ENCODE measurements at places on chromosomes 6 and 20.

- DNase-seq, result no peak
Measured at GRCh38 chr6:4472969-4473642, 303.1 kb upstream of the CDYL start.

DNA sequence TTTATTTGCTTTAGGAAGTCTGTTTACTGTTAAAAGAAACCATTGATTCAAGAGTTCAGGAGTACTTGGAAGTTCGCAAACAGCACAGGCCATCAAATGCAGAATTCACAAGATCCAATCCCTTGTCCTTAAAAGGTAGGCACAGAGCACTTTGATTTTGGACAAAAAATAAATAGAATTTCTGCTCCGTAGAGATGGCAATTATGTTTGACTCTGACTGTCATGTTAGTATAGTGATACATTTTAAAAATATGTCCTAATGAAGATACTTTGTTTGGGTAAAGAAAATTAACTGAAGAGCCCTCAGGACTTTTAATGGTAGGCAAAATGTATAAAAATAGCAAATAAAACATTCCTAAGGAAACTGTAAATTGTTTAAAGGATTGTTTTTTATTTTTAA, 113.1 kb downstream of the JAG1 start:
- DNase-seq, result no peak

- no peak for DNase-seq
Measured at GRCh38 chr20:63292292-63292701, 689 bp upstream of the COL20A1 start.

- DNase-seq, result no peak
Measured at GRCh38 chr20:31801508-31801907, 17.6 kb upstream of the MYLK2 start.

- no peak for DNase-seq
Measured at GRCh38 chr6:4139272-4139671, 3.9 kb upstream of the ECI2 start.

DNA sequence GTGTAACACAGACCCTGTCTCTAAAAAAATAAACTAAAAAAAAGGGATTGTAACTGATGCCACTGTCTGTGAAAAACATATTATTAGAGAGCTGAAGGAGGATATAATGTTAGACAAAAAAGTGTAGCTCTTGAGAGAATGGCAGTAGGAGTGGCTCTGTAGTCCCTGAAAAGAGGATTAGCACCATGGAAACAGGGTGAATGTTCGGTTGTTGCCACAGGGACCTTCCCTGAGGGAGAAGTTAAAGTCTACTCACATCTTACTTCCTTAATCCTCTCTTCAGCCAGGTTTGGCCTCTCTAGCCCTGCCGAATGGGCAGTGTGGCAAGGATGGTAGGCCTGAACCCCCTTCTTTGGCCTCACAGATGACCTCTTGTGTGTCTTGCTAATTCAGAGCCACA, 12.1 kb downstream of the SCAND1 start:
- no peak for DNase-seq

GRCh38 chr6:55180258-55180657, 5.9 kb downstream of the HCRTR2 start:
- DNase-seq, result no peak

DNA sequence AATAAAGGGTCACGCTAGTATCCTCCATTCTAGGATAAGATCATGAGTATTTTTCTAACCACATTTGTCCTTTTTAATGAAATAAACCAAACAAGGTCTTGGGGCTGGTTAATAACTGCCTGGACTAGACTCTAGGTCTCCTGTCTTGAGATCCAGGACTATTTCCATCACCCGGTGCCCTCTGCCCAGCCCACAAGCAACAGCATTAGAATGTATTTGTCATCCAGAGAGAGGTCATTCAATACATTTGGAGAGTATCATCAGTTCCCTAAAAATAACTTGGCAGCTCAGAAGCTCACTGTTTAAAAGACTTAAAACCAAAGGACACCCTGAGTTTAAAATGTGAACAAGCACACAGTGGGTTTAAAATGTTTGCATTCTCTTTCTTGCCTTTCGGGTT, 4.4 kb upstream of the RBM24 start:
- no peak for DNase-seq

GRCh38 chr20:34235875-34236274, 5.3 kb upstream of the ASIP start:
- no peak for DNase-seq

DNA sequence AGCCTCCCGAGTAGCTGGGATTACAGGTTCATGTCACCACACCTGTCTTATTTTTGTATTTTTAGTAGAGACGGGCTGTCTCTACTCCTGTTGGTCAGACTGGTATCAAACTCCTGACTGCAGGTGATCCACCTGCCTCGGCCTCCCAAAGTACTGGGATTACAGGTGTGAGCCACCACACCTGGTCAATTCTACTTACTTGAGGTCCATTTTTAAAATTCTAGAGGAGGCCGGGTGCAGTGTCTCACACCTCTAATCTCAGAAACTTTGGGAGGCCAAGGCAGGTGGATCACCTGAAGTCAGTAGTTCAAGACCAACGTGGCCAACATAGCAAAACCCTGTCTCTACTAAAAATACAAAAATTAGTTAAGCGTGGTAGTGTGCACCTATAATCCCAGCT, 7.8 kb downstream of the RIPOR3 start:
- no peak for DNase-seq

DNA sequence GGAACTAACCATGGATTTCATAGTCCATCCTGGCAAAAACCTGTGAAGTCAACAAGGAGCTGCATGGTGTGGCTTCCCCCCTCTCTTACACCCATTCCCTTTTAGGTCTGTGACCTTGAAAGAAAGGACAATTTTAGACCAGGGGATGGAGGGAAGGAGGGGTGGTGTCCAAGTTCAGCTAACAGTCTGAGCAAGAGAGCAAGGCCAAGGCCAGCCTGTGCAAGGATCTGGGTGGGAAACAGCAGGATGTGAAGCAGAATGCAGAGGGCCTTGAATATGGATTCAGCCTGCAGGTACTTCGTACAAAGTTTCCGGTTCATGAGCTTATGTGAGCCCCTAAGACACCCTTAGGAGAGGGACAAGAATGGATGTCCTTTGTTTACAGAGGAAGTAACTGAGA, 293.0 kb downstream of the KIF16B start:
- no peak for DNase-seq

- no peak for DNase-seq
Measured at GRCh38 chr6:128365520-128366160, 154.8 kb downstream of the PTPRK start.

GRCh38 chr6:62284725-62285124, 1.3 kb downstream of the KHDRBS2 start:
- no peak for DNase-seq

GRCh38 chr20:15318682-15319081, 981.3 kb upstream of the FLRT3 start:
- DNase-seq, result no peak

DNA sequence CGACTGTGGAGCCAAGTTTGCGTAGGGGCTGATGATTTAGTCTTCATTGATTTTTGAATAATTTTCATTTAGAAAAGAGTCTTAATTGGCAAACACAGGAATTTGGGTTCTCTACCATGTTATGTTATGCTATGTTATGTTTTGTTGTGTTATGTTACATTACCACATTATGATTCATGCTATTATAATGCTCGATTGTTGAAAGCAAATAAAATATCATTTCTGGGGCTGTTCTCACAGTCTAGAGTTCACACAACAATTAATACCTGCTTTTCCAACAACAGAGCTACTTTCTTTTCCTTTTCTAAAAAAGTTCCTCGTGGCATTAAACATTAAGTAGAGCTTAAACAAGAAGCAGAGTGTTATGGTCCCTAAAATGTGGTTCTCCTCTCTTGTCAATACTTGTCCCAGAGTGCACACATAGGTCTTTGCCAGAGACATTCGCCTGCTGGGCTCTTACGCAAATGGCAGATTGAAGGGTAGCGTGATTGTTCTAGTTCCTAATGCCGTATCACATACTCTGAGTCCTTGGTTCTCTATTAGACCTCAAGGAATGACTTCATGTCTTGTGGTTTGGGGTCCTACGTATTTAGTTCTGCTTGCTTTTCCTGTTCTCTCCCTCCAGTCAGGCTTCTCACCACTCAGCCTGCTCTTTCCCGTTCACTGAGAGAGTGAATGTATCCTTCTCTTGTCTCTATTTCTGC, 370.3 kb downstream of the CD109 start:
- no peak for DNase-seq

DNA sequence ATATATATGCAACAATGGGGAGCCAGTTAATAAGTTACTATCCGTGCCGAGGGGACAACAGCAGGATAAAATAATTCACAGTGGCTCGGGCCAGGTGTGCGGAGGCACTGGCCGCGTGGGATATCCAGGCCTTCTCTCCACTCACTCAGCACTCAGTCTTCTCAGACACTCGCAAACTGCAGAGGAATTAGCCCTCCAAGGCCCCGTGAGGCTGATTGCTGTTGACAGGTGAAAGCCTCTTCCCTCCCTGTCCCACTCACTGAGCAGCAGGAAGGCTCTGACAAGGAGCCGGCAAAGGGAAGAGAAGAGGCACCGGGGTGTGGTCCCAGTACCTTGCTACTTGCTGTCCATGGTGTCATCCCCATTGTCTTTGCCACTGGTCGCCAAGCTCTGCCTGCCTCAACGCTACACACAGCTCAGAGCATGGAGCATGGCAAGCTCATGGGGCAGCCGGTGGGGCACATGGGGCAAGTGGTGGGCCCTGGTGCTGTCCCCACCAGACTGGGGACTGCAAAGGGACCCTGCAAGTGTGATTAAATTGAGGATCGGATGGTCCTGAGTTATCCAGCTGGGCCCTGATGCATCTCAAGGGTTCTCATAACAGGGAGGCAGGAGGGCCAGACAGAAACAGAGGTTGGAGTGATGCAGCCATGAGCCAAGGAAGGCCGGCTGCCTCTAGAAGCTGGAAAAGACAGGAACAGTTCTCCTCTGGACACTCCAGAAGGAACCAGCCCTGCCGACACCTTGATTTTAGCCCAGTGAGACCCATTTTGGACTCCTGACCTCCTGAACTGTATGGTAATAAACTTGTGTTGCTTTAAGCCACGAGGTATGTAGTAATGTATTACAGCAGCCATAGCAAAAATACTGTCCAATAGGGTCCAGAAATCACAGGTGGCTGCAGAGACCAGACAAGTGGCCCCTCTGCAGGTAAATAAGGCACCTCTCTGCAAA, 119.7 kb downstream of the PSMB1 start:
- peak; percentile 22 for DNase-seq

DNA sequence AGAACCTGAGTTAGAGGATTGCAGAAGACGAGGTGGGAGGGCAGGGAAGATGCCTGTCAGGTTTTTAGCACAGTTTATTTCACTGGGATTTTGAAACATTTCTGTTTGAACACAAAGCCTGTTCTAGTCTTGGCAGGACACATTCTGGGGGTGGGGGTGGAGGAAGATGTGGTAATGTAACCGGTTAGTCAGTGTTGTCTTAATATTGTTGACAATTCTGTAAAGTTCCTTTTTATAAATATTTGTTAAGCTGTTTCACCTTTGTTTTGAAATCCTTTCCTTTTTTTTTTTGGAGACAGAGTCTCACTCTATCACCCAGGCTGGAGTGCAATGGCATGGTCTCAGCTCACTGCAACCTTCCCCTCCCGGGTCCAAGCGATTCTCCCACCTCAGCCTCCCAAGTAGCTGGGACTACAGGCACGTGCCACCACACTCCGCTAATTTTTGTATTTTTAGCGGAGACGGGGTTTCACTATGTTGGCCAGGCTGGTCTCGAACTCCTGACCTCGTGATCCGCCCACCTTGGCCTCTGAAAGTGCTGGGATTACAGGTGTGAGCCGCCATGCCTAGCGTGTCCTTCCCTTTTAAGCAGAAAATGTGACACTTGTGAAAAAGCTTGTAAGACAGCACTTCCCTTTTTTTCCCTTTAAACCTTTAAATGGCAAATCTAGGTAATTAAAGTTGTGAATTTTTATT, 20.2 kb downstream of the SLC9A8 start:
- no peak for DNase-seq

DNA sequence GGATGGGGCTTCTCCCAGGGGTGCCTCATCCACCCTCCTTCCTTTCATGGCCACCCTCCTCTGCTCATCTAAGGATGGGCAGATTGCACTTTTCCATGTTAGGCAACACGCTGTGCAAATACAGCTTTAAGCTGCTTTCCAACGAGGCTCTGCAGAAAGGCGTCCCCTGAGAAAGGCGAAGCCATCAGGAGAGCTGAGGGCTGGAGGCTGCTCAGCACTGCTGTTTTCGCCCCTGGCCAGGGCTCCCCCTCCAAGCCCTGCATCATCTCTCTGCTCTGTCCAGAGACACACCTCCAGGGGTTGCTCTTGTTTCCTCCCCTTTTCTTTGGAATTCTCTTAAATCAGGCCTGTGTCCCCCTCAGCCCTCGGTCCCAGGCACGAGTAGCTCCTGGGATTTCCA, 526.1 kb downstream of the CDH26 start:
- no peak for DNase-seq

DNA sequence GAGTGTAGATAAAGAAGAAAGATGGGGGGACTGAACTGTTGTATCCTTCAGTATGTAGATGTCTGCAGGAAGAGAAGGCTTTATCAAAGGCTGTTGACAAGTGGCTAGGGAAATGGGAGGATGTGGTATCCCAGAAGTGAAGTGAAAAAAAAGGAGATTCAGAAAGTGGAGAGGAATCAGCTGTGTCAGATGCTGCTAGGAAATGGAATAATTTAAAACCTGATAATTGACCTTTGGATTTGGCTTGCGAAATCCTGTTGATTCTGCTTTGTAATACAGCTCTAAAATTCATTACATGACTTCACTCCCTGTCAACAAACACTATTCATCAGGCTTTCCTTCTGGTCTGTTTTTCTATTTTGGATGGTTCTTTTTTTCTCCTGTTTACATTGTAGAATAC, 41.7 kb downstream of the PHF3 start:
- no peak for DNase-seq

GRCh38 chr6:144897441-144897921, 612.3 kb downstream of the UTRN start:
- no peak for DNase-seq

DNA sequence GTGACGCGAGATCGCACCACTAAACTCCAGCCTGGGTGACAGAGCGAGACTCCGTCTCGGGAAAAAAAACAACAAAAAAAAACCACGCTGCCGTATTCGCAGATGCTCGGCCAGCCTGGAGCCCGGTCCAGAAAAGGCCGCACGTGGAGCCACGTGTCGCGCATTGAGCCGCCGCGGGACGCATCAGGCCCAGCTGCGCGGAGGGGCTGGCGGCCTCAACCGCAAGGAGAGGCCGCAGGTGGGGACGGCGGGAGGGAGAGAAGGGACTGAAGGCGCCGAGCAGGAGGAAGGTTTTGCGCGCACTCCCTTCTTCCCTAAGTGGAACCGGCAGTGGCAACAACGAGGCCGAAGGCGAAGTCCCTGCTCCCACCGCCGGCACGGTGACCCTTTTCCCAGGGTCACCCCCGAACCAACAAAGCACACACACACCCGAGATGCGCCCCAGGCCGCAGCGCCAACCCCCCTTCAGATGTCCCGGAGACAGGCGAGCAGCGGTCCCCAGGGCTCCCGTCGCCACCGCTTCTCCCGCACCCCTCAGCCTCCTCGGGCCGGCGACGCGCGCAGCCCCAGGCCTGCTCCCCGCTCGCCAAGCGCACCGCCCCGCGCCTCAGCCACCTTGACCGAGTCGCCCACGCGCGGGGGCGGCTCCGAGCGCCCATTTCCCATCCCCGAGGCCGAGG, 681 bp downstream of the SYCP2 start:
- peak; percentile 74 for DNase-seq

- peak; percentile 85 for DNase-seq
Measured at GRCh38 chr6:43771210-43771857, 1.3 kb downstream of the VEGFA start.

- DNase-seq, result no peak
Measured at GRCh38 chr6:79188107-79188506, 46.4 kb downstream of the HMGN3 start.

GRCh38 chr6:3725145-3726047, 26.1 kb downstream of the PXDC1 start:
- no peak for DNase-seq
